Neuronal stem cell (in vitro differentiated cells): ENCODE measurements at places on chromosomes 13 and 19.

DNA sequence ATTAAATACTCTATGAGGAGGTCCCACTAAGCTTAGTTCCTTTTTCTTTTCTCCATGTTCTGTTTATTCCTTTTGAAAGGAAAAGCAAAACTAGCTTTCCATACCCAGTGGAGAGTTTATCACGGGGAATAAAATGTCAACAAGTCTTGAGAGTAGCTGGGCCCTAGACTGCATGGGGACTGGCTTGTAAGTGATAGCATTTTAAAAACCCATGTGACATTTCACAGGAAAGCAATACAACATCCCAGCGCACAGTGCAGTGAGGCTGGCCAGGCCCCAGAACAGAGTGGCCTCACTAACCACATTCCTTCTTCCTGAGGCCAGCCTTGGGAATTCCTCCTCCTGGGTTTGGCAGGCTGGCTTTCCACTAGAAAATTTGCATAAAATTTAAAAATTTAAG is 149.8 kb downstream of the DLEU7 start:
- DNase-seq, result no peak

- DNase-seq, result peak; percentile 96
Observed at GRCh38 chr19:47274071-47274890, at the start of gene INAFM1. Gene INAFM1, plus strand, starts transcription at chr19:47274885. Its CDS starts 35 bp downstream, at chr19:47274920.

DNA sequence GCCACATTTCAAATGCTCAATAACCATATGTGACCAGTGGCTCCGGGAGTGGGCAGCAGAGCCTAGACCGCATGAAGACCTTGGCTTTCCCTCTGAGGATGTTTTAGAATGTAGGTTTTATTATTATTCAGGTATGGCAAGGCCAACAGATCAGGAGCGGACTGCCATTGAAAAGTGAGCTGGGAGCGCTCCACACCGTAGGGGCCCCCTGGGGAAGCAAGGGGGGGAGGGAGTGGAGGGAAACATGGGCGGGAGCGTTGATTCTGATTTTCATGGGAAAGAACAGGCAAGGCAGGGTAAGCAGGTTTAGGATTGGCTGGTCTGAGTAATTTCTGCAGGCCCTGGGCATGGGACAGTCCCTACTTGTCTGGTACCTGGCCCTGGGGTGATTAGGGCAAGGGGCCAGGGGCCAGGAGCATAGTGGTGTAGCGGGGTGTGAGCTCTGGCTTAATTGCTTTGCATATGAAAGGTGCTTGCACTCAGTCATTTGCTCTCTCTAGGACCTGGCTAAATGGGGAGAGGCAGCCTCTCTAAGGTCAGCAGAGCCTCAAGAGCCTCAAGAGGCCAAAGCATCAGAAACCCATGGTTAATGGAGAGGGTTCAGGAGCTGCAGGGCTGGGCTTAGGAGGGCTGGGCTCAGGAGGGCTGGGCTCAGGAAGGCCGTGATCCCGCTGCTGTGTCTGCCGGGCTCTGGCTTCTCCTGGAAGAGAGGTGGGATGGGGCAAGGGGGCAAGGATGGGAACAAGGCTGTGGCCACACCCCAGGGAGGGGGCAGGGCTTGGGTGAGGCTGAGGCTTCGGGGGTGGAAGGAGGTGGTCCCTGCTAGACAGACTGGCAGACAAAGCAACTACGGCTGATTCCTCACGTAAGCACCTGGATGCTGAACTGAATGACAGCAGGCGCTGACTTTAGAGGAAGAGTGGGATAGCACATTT is 82.0 kb upstream of the WASF3 start:
- DNase-seq, result no peak

DNA sequence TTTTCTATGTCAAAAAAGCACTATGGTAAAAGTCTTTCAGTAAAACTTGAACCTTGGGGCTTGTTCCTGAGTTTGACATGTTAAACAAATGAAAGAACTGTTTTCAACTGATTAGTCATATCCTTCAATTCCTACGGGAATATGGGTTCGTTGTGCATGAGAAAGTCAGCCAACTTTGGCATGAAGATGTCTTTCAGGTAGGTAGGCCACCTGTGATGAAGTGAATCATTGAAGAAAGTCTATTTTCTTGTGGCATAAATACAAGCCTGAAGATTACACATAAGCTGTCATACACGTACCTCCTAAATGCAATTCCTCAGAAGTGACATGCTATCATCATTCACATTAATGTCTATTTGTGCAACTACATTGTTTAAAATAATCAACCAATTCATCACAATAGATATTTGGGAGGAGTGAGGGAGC is 513.0 kb downstream of the IRS2 start:
- no peak for DNase-seq

GRCh38 chr13:106337096-106337850 is 198.2 kb downstream of the EFNB2 start:
- no peak for DNase-seq

DNA sequence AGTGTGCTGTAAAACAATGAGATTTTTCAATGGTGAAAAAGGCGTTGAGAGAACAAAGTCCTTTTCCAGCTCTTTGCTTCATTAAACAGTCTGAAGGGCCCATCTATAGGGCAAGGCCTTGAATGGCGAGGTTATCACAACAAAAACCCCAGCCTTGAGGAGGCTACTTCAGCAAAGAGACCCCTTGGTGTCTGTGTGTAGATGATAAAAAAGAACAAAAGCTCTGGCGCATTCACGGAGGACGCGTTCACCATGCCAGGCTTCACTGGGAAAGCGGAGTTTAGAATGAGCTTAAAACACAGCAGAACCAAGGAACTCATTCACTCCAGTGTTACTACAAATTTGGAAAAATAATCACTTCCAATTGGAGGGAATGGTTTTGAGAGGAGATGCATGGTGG is 530.0 kb upstream of the ARGLU1 start:
- DNase-seq, result peak; percentile 39

DNA sequence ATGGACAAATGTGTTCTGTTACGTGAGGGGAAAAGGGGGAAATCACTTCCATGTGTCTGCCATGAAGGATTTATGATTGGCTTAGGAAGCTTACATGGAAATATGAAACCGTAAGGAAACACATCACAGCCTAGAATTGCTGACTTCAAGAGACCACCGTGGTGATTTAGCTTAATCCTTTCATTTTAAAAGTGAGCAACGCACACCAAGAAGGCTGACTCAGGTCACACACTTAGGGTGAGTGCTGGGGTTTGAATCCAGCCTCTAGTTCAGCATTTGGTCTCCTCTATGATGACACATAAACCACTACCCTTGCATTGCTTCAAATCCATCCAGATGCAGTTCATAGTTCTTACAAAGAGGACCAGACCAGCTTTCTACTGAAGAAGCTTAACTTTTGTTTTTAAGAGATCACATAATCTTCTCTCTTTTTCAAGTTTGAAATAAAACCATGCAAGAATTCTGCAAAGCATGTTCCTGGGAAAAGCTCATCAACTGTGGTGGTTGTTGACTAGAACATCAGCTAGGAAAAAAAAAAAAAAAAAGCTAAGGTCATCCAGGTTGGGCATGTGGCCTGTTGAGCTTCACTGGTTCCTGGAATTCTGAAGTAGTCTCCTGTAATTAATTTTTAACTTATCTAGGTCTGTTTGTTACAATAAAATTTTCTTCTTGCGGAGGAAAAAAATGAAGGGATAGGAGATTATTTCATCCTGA is 60.2 kb upstream of the KL start:
- DNase-seq, result no peak

DNA sequence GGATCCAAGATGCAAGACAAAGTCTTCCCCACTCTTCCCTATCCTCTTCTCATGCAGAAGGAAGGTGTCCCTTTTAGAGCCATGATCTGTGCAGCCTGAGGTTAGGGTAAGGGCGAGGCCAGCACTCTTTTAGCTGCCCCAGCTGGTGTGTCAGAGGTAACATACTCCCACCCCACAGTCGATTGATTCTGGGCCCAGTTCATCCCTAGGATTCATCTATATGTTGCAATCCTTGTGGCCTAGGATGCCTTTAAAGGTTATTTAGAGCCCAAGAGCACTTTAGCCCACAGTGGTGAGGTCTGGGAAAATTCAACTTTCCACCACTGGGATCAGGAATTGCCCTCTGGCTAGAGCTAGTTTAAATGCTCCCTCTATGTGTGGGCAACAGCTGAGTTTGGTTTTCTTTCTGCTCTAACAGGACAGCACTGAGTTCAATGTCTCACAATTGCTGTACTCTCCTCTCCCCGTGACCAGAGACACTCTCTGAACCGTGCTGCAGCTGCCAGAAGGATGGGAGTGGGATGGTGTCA is 201.3 kb upstream of the SERP2 start:
- DNase-seq, result no peak

GRCh38 chr19:23972161-23972560 is 57.5 kb downstream of the ZNF726 start:
- no peak for DNase-seq

DNA sequence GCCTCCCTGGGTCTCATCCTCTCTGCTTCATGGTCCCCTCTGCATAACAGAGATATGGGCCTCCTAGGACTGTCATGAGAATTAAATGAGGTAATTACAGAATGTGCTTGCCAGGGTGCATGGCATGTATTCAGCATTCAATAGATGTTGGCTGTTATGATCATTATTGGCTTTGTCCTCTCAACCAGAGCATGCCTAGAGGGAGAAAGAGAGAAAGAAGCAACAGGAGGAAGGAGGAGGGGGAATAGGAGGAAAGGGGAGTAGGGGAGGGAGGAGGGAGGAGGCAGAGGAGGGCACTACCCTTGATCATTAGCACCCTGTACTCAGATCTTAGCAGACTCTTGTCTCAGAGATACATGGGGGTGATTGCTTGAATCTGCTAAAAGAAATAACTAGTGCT is 41.0 kb upstream of the SIAH3 start:
- DNase-seq, result no peak

DNA sequence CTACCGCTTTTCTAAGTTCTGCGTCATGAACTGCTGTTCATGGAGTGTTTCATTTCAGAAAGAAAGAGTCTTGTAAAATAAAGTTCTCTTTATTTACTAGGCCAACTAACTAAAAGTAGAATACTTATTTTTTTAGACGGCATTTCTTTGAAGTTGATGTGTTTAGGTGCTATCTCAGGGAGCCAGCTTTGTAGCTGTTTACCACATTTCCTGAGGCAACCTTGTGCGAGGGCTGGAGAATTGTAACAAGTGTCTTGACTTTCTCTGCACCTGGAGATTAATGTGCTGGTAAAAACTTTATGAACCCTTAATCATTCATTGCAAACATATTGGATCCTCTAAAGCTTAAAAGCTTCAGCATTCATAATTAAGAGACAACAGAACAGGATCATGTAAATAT is 229.3 kb downstream of the GPC6 start:
- no peak for DNase-seq

DNA sequence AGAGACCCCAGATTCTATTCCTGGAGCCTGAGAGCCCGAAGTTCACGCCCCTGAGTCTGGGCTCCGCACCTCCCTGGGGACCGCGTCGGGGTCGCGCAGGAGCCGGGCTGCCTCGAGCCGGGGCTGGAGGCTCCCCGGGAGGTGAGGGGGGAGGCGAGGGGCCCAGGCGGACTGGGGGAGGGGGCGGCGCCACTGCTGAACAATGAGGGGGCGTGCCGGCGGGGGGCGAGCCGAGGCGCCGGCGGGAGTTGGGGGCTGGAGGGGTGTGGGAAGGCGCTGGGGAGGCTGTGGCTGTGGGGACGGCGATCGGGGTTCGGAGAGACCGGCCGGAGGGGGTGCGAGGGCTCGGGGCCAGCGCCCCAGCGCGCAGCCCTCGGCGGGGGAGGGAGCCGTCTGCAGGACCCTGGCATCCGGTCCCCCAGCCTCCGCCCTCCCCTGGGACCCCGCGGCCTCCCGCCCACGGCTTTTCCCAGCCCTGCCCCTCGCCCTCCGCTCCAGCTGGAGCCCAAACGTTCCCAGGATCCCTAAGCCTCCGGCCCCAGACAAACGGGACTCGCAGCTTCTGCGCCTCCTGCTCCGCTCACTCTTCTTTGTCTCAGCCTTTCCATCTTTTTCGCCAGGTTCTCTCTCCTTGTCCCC is 922 bp downstream of the PLEKHG2 start:
- DNase-seq, result no peak
